Right ventricle myocardium inferior (tissue), 1 donor: ENCODE measurements at places on chromosomes 12 and 14.

GRCh38 chr12:27133022-27133590, 50.7 kb upstream of the C12orf71 start:
- DNase-seq: no peak

- DNase-seq: no peak
Measured at GRCh38 chr14:25833341-25834126, 764.3 kb downstream of the NOVA1 start.

GRCh38 chr12:25327321-25327720, 76.6 kb upstream of the KRAS start:
- no peak for DNase-seq

GRCh38 chr12:91551927-91552326, 369.3 kb upstream of the DCN start:
- DNase-seq: no peak

- DNase-seq: peak; percentile 87
Measured at GRCh38 chr12:6335451-6336078, 6.3 kb downstream of the TNFRSF1A start.

GRCh38 chr12:402029-402389, 565 bp downstream of the CCDC77 start:
- no peak for DNase-seq

GRCh38 chr14:70013271-70013873, 134.2 kb downstream of the SMOC1 start:
- DNase-seq: no peak

GRCh38 chr12:14937689-14938088, 648 bp downstream of the ERP27 start:
- no peak for DNase-seq

DNA sequence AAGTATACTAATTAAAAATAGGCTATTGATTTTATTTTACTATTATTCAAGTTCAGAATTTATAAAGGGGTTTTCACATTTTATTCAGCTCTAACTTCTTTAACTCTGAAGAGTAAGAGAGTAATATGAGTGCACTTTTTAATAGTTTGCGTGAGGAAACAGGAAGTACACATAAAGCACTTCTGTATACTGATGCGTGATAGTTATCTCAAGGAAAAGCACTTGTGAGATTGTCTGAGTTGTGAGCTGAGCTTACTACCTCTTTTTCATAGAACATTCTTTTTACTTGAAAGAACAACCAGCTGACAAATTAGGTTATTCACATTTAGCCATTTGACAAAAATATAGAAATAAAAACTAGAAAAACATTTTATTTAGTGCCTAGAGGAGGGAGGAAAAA, 1.9 kb downstream of the RAD51AP1 start:
- DNase-seq: no peak

DNA sequence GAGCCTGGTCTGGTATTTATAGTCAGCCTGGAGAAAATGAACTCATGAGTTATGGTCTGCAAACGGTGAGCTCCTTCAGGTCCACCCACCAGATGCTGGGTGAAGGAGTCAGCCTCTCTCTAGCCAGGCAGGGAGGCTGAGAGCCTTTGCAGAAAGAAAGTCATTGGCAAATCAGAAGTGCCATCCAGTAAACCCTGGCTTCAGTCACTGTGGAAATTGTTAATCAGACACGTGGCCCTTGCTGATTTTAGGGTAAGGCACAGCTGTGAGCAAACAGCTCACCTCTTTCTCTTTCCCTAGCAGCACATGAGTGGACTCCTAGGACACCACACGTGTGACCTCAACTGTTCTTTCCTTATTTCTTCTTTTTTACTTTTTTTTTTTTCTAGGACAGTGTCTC, 44.9 kb downstream of the CHST11 start:
- no peak for DNase-seq

DNA sequence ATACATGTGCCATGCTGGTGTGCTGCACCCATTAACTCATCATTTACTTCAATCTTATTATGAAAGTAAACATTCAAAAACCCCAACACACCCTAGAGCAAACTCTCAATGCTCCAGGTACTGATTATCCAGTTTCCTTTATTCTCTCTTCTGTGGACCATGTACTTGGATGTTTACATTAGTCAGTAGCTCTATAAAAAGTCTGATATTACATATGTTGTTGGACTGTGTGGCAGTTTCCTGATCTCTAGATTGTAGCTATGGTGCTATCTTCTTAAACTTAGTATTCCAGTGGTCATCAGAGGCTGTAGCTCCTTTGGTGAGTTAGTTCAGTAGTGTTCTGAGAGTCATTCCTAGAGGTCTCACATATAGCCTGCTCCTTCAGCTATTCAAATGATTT, 25.1 kb upstream of the ITGA5 start:
- DNase-seq: no peak

DNA sequence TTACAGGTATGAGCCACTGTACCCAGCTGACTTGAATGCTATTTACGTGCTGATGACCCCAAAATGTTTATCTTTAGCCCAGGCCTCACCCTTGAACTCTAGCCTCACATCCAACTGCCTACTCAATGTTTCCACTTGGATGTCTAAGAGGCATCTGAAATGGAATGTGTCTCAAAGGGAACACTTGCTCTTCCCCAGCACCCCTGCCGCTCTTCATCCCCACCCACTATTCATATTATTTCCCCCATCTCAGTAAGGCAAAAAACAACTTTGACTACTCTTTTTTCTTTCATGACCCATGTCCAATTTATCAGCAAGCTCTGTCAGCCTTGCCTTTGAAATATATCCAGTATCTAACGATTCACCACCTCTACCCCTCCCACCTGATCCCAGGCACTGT, 204.6 kb downstream of the PAWR start:
- DNase-seq: no peak

DNA sequence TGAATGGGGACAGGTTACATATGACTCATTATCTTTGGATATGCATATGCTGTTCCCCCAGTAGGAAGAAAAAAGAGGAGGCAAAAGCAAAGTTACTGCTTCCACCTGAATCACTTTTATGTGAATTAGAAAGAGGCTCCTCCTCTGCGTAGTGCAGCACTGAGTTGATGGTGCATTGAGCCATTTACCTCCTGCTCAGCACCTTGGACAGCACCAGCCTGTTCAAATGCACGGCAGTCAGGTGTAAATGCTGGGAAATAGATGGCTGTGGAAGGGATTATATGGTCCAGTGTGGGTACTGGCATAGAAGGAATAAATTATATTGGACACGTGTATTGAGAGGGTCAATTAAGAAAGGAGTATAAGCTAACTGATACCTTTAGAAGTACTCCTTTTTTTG, 541.9 kb upstream of the SEL1L start:
- DNase-seq: peak; percentile 58

DNA sequence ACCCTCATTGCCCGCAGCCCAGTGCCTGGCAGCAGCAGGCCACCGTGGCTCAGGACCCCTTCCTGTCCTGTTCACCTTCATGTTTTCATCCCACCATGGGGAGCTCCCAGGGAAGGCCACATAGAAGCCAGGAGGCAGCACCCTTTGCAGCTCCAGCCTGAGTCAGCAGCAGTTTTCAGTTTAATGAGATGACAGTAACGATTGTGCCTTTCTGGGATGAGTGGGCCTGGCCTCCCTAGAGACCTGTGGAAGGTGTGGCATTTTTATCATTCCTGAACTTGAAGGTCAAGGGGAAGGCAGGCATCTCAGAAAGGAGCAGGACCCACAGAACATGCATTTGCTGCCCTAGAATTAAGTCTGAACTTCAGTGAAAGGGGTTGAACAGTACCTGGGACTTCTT, 532.8 kb downstream of the FUT8 start:
- no peak for DNase-seq

DNA sequence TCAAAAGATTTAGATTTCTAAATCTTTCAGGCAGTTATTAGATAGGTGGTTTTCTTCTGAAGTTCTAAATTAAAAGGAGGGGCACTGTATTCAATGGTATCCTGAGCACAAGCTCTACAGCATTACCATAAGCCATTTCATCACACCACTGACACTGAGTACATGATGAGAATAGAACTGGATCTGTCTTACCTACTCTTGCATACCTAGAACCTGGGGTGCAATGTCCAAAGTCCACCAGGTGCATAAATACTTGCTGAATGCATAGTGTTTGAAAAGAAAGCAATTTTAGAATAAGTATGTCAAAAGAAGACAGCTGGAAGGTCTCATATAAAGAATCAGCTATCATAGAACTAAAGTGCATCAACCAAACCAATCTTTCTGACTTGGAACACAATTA, 85.5 kb upstream of the ACTN1 start:
- no peak for DNase-seq

DNA sequence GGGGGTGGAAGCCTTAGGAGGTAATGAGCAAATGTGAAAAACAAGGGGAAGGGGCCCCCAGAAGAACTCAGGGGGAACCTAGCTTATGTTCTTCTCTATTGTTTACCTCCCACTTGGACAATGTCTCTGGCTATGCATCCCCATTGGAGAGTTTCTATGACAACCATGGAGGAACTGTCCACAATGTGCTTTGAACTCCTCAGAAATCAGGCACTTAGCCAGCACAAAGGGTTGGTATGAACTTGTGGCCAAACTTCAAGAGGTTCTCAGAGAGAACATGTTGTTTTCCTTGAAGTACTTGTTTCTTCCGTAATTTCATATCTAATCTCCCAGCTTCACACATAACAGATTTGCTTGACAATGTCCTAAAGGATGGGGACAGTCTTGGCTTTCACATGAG, 202.8 kb upstream of the PELI2 start:
- no peak for DNase-seq

GRCh38 chr14:74913986-74914573, 9.0 kb downstream of the RPS6KL1 start:
- DNase-seq: no peak

DNA sequence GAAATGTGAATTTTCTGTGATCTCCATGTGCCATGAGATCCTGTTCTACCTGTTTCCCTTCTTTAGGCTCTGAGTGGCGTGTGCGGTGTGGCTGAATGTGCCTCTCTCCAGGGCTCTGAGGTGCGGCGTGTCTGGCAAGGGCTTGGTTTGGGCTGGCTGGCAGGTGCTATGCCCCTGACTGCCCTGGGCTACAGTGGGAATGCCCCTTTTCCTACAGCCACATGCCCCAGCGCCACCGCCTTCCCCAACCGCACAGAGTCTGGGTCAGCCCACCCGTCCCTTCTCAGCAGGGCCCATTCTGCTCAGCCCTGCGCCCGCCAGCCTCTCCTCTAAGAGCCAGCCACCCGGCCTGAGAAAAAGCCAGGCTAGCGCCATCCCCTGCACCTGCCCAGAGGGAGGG, 24.7 kb downstream of the BTBD6 start:
- DNase-seq: no peak

DNA sequence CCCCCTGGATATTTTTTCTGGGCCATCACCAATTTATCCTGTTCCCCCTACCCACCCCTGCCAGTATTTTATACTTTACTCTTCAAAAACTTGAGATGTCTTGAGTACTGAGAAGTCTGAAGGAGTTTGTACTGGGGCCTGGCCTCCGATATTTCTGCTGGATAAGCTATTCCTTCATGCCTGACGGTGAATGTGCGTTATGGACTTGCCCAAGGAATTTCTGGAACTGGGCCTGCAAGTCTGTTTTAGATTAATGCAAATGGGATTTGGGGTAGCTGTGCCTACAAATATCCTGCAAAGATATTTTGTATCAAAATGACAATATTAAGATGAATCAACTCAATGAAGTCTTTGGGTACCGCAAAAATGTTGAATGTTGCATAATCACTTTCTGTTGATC, at the start of gene PTCSC3:
TSS of gene PTCSC3 (minus strand) at position 199 of the 400 bp plus-strand sequence.
- DNase-seq: no peak

- no peak for DNase-seq
Measured at GRCh38 chr12:32290411-32290810, 108.9 kb upstream of the FGD4 start.

DNA sequence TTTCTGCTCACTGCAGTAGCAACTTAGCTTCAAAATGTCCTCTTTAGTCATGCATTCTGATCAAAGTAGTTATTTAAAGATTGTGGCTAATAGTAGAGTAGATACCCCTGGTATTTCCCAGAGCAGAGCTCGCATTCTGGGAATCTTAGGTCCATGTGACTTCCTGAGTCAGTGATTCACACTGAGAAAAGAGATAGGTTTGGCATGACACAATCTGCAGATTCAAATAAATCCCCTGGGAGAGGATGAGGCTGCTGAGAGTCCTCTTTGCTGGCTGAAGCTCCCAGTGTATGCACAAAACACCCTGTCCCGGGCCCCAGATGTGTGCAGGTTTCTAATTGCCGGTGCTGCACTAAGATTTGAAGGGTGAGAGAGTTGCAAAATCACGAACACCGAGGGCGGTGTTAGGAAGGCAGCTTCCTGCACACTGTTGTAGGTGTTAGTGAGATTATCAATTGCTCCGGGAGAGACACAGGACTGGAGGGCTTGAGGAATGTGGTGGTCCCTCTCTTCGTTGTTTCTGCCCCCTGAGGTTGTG, 233.2 kb downstream of the NRXN3 start:
- DNase-seq: no peak

DNA sequence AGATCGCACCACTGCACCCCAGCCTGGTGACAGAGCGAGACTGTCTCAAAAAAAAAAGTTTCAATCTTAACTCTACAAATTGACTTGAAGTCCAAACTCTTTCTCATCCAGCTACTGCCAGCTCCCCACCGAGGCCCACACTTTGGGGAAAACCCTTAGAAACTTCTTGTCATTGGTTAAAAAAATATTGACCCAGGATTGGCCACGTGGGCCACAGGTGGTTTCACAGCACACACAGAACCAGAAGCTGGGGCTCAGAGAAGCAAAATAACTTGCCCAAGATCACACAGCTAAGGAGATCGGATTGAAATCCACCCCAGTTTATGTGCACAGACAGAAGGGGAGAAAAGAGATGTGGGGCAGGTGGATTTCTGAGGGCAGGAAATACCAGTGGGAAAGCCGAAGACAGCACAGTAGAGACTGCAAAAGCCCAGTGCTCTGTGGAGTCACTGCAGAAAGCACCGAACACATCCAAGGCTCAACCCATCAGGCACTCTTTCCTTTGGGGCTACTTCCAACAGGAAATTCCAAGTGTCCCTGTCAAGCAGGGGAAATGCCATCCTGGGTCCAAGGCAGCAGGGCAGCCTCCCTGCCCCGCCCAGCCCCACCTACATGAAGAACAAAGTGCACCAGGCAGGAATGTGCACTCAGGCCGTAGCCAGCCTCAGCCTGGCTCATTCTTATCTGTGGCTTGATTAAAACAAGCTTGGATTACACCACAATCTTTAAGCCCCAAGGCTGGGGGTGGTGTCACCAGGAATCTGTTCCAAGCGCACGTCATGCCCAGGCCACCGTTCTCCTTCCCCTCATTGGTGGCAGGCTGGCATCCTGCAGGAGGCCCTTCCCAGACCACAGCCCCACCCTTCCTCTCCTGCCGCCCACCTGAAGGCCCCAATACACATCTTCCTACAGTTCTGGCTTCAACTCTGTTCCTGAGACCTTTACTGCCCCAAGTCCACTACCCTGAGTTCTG, 72.5 kb downstream of the ITPK1 start:
- DNase-seq: no peak

- no peak for DNase-seq
Measured at GRCh38 chr12:46958599-46959290, 120.7 kb upstream of the PCED1B start.
